ENCODE measurements at places on chromosomes 2 and 18.

- DNase-seq = no peak
Measured at GRCh38 chr2:106840818-106841217, 45.1 kb downstream of the ST6GAL2 start.

DNA sequence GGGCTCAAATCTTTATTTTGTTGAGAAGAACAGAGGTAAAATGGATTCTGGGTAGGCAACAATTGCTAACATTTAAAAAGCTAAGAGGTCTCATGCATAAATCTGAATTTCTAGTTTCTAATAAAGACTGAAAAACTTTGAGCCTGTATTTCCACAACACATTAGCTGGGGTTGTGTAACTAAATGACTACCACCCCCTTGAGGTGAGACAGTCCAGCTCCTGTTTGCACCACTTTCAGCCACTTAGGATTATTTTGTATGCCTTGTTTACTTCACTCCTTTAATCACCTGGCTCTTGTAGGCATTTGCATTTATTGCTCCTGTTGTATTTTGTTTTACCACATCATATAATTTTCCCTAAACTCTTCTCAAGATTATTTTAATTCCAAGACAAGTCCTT is 376.6 kb downstream of the PTH2R start:
- no peak for DNase-seq

DNA sequence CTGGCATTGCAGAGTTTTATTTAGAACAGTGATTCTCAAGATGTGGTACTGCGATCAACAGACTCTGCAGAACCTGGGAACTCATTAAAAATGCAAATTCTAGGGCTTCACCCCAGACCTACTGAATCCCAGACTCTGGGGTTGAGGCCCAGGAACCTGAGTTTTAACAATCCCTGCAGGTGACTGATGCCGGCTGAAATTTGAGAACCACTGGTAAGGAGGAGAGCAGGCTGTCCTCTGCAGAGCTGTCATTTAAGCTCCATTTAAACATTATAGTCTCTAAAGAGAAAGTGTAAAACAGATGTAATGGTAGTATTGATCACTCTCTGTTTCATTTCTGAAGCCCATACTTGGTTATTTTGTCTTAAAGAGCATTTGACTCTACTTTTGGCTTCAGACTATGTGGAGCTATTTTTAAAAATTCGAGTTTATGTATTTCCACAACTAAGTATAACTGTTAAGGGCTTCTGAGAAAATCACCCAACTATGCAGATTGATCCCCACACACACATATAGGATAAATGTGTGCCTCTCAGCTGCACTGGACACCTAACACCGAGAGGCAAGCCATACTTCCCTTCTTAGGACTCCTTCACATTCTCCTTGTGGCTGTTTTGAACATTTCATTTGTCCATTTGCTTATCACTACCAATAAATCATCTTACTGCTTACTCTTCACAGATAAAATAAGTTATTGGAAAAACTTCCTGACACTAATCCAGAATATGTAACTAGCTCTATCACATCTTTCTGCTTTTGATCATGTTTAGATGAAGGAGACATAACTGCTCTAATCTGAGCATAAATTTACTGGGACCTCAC is 487.5 kb downstream of the DLGAP1 start:
- no peak for DNase-seq

- no peak for DNase-seq
Measured at GRCh38 chr2:105570757-105571156, 171.9 kb upstream of the FHL2 start.

- DNase-seq = no peak
Measured at GRCh38 chr2:22784566-22784965, 600.4 kb upstream of the KLHL29 start.

- DNase-seq = no peak
Measured at GRCh38 chr18:9735238-9735637, 27.1 kb downstream of the RAB31 start.

- DNase-seq = peak; percentile 74
Measured at GRCh38 chr18:59402432-59403090, 43.5 kb upstream of the LMAN1 start.

- no peak for DNase-seq
Measured at GRCh38 chr2:106140113-106140512, 54.0 kb downstream of the UXS1 start.

DNA sequence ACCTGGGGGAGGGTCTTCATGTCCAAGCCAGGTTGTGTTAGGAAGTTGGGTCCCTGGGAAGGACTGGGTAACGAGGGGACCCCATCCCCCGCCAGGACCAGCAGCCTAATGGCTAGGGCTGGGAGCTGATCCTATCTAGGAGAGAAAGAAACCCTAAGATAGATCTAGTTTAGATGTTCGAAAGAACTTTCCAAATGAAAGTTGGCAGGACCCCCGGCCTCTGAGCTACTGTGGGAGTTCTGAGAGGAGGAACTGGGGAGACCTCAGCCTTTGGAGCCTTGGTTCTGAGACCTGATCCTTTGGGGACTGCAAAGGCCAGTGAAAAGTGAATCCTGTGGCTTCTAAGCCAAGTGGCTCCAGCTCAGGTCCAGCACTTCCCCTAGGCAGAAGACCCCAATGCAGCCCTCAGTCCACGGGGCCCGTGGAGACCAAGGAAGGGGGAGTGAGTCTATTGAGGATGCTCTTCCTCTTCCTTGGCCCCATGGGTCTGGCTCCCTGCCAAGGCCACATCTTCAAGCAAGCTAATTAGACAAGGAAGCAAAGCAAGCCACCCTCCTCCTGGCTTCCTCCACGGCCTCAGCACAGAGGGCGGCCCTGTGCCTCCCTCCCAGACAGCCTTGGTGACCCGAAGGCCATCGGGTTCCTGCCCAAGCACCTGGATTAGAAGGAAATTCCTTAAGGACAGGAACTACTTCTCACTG is 23.5 kb downstream of the CCT7 start:
- peak; percentile 77 for DNase-seq

DNA sequence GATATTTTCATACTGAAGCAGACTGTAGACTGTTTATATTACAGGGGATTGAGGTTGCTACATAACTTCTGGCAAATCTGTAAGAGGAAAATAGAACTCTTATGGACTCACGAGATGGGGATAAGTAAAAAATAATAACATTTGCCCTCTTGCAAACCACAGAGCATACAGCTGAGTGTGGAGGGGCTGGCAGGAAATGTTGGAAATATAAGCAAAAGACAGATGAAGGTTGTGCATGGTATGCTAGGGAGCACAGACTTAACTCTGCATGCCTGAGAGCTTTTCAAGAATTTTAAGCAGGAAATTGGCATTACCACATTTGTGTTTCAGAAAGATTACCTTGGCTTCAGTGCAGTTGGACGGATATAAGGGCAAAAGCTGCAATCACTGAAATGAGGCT is 411.1 kb downstream of the RAD51AP2 start:
- no peak for DNase-seq

DNA sequence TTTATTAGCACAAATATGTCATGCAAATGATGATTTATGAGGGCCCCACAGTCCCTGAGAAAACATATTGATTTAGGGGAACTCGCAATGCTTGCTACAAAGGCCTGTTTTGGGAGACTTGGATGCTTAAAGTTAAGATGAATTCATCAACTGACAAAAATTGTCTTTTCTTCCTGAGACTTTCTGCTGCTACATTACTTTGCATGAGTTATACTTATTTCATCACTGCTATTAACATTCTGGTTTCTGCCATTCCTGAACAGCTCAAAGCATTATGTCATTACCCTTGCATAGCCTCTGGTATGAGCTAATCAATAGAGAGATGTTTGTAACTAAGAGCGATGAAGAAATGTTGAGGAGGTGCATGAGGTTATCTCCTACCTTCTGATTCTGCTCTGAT is 74.4 kb downstream of the SOX11 start:
- DNase-seq = no peak

- DNase-seq = no peak
Measured at GRCh38 chr2:70926042-70926441, 9.7 kb upstream of the ATP6V1B1 start.

DNA sequence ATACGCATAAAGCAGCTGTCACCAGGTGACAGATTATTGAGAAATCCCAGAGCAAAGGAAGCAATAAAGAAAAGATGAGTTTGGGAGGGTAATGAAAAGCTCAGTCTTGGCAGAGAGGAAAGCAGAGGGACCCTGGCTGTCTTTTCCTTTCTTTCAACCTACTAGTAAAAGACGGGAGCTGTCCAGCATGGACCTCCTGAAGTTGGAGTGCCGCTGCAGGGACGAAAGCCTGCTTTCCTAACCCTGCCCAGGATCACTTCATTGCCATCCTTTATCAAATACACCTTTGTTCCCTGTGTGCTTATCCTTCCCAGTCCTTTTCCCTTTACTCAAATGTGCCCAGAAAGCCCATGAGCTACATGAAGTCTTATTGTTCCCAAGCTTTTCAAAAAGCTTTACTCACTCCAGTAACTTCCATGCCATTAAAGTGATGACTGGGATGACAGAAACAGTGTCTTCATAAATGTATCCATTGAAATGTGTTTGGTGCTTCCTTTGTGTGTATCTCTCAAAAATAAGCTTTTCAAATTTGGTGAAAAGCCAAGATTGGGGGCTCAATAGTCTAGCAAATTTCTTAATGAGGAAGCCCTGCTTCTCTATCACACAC is 3.7 kb upstream of the SPR start:
- peak; percentile 56 for DNase-seq

GRCh38 chr2:174812037-174812436 is 47.8 kb upstream of the CHRNA1 start:
- no peak for DNase-seq
